ENCODE measurements at places on chromosomes 2 and 18.
A peak's percentile ranks its signal among the peaks of the same experiment; 100 is the strongest.

DNA sequence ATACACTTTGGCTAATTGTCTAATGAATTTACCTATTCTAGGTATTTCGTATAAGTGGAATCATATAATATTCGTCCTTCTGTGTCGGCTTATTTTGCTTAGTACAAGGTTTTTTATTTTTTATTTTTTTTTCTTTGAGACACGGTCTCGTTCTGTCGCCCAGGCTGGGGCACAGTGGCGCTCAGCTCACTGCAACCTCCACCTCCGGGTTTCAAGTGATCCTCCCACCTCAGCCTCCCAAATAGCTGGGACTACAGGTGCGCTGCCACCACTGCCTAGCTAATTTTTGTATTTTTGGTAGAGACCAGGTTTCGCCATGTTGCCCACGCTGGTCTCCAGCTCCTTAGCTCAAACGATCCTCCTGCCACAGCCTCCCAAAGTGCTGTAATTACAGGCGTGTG, 38.2 kb downstream of the PCBP1 start:
- DNase-seq, result no peak

- DNase-seq, result no peak
Measured at GRCh38 chr2:38806015-38806732, 28.2 kb downstream of the GEMIN6 start.

DNA sequence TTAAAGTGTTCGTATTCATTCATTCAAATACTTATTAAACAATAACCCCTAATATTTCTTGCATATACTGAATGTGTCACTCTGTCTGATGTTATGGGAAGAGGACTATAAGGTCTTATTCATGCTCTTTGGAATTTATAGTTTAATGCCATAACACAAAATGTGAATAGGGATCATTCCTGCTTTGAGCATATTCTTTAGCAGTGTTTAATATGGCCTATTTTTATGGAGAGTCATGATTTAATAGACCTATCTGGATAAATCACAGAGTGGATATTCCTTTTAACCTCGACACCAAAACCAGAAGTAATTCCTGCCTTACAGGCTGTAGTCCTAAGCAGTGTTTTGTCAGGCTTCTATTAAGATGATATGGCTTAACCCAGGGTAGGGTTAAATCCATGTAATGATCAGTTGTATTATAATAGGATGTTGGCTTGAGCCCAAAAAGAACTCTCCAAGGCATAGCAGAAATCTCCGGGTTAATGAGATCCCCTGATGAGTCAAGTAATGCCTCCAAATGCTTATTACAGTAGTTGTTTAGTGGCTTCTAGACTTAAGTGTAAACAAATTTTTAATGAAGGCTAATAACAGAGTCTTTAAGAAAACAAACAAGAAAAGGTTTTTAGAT, 54.3 kb downstream of the GULP1 start:
- no peak for DNase-seq

- DNase-seq, result no peak
Measured at GRCh38 chr18:48668466-48669179, 129.8 kb downstream of the CTIF start.

- DNase-seq, result no peak
Measured at GRCh38 chr2:210318891-210319290, 3.9 kb upstream of the MYL1 start.

- DNase-seq, result peak; percentile 50
Measured at GRCh38 chr2:237600205-237600846, 9.8 kb upstream of the RAB17 start.

DNA sequence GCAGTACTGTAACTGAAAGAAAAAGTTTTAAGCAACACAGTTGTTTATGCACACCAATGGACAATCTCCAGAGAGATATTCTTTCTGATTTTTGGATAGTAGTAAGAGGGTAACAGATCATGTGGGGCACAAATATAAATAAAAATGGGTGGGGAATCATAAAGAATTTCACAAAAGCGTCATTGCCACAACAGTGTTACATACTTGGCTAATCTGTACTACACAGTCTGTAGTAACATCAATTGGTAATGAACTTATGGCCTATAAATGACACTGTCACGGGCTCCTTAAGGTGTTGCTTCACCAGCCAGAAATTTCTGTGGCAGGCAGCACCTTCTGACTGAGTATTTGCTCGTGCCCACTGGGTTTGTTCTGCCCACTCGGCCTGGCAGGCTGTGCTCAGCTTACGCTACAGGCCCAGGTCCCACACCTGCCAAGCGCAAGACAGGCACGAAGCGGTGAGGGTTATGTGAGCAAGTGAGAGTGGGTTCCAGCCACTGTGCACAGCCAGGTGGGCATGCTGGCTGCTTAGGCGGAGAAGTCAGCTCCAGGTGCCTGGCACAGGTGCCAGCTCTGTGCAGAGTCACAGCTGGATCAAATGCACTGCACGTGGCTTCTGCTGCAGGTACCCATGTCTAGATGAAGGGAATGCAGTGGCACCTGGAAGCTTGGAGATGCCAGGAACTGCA, 532.5 kb upstream of the SLC39A10 start:
- DNase-seq, result no peak

DNA sequence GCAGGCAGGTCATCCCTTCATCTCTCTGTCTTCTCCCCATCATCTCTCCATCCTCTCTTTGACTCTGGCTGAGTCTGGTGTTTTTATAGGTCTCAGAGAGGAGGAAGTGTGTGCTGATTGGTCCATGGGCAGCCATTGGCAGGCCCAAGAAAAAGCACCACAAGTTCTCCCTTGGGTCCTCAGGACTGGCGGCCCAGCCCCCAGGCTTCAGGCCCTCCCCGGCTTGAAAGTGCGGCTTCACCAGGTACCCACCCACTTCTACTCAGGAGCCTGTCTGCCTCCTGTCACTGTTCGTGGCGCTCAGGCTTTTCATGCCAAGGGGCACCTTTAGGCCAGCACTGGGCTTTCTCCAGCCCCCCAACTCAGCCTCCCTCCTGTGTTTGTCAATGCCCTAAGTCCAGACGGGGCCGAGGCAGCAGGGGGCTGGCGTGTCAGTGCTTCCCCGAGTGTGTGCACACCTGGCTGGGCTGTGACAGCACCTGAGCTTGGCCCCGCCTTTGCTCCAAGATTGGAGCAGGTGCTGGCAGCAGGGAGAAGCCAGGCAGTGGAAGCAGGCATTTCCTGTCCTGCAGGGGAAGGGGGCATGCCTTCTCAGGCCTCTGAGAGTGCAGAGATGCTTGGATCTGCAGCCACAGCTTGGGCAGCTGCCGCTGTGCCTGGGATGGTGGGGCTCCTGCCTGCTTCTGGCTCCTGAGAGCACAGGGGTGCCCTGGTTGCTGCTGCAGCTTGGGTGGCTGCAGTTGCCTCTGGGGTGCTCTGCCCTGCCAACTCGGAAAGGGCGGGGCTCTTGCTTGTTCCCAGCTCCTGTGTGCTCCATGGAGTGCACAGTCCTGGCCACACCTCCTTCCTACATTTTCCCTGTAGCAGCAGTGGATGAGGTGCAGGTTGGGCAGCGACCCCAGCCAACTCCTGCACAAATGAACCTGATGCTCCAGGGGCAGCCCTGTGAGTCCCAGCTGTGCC, 34.1 kb downstream of the FBXO48 start:
- DNase-seq, result no peak

DNA sequence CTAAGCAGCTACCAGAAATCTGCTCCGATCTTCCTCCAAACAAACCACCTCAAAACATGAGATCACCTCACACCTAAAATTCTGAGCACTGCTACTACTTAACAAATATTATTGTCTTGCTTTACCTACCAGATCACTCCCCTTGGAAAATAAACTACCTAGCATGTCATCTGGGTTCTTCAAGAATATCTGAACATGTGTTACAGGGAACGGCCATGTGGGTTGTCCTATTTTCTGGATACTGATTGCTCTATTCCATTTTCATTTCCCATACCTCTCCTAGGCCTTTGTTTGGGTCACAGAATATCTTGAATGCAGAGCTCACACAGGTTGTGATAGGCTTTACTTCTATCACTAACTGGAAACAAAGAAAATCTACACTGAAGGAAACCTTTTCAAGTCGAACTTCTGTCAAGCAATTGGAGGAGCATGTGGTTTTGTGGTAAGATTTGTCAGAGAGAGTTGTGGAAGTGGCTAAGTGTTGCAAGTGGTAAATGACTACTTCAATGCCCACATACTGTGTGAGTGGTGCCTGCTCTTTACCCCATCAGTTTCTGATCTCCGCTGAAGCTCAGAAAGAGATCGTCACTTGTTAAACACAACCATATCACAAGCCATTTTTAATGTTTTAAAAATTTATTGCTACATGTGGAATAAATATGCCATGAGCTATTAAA, 739.1 kb upstream of the ZEB2 start:
- DNase-seq, result no peak

- peak; percentile 11 for DNase-seq
Measured at GRCh38 chr2:182784777-182785176, 68.7 kb downstream of the DNAJC10 start.

GRCh38 chr18:26902291-26902690, 36.8 kb upstream of the AQP4 start:
- no peak for DNase-seq

GRCh38 chr2:10478298-10478625, 30.1 kb upstream of the ODC1 start:
- no peak for DNase-seq

DNA sequence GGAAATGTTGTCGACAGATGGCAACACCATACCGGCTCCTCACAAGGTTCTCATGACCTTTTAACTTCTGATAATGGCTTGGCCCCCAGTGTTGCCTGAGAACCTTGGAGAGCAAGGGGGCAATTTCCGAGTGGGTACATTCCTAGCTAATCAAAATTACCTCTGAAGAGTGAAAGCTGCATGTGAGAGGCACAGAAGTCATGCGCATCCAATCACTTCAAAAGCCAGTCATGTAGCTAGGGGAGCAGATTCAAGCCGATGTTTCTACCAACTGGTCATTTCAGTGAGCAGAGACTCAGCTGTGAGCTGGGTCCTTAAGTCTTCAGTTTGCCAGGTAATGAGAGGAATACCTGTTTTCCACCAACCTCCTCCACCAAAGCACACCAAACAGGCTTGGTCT, 111.4 kb downstream of the LIPG start:
- DNase-seq, result no peak

DNA sequence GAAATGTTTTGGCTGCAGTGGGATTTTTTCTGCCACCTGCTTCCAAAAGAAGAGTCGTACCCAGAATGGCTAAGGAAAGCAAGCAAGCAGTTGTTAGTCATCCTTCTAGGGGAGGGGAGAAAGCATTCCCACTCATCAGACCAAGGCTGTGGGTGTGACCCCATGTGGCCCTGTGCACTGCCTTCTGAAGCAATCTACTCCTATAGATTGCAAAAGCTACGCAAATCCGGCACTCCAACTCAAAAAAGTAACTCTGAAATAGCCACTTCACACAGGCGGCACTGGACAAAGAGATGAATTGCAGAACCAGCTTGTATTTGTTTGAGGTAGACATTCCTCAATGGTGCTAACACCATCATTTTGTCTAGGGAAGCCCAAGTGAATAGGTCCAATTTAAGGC, 44.3 kb downstream of the ST3GAL5 start:
- DNase-seq, result no peak

DNA sequence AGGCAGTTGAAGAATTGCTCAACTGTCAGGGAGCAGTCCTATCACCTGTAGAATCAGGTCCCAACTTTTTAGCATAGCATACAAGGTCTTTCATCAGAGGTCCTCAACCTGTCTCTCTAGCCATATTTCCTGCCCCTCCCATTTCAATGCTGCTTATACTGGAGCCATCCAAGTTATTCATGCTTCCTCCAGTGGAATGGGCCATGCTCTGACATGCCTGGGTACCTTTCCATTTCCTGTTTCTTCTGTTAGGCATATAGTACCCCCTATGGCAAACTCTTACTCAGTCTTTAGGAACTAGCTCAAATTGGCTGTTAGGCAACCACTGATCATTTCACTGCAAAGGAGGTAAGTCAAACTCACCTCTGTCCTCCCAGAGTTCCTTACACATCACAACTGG, 51.0 kb upstream of the ABCA12 start:
- DNase-seq, result no peak

GRCh38 chr2:210443527-210443926, 33.0 kb downstream of the LANCL1 start:
- no peak for DNase-seq

DNA sequence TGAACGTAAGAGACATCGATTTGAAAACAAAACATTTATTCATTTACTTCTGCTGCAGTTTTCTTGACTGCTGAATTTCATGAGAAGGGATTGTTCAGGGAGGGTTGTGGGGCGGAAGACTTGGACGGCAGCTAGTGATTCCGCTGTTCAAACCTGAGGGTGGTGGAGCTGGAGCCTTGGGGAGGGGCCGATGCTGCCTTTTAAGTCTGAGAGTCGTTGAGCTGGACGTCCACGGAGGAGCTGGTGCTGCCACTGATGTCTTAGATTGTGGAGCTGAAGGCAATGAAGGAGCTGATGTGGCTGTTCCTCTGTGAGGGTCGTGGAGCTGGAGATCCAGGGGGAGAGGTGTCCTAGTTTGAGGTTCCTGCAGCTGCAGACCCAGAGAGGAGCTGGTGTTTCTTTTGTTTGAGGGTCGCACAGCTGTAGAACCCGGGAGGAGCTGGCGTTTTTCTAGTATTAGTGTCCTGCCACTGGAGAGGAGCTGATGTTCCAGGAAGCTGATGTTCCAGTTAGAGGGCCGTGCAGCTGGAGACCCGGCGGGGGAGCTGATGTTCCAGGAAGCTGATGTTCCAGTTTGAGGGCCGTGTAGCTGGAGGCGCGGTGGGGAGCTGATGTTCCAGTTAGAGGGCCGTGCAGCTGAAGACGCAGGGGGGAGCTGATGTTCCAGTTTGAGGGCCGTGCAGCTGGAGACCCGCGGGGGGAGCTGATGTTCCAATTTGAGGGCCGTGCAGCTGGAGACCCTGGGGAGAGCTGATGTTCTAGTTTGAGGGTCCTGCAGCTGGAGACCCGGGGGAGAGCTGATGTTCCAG, 150.9 kb downstream of the RTP5 start:
- DNase-seq, result no peak
